ENCODE measurements at places on chromosomes 6 and 20.

- DNase-seq: no peak
These were observed 1.8 kb downstream of the TIAM2 start for GRCh38 chr6:154996841-154997311.

DNA sequence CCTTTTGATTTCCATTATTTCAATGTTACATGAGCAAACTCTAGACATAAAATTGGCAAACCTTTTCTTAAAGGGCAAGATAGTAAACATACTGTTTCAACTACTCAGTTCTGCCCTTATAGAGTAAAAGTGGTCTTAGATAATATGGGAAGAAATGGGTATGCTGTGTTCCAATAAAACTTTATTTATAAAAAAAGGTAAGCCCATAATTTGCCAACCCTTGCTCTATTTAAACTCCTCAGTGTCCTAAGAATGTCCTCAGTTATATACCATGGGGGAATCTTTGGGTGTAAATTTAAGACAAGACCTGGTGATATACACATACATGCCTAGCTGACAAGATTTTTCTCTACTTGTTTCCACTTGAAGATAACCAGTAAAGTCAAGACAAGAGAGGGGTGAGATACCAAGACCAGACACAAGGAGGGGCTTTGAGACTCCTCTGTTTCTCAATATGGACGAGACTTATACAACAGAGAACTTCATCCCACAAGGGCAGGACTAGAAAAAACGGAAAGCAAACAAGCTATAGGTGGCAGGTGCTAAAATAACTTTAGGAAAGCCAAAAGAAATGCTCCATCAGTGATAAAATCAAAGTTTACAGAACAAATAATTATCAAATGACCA is 10.5 kb downstream of the SNX3 start:
- peak; percentile 15 for DNase-seq

GRCh38 chr20:62328684-62329388 is 26.0 kb downstream of the ADRM1 start:
- no peak for DNase-seq

DNA sequence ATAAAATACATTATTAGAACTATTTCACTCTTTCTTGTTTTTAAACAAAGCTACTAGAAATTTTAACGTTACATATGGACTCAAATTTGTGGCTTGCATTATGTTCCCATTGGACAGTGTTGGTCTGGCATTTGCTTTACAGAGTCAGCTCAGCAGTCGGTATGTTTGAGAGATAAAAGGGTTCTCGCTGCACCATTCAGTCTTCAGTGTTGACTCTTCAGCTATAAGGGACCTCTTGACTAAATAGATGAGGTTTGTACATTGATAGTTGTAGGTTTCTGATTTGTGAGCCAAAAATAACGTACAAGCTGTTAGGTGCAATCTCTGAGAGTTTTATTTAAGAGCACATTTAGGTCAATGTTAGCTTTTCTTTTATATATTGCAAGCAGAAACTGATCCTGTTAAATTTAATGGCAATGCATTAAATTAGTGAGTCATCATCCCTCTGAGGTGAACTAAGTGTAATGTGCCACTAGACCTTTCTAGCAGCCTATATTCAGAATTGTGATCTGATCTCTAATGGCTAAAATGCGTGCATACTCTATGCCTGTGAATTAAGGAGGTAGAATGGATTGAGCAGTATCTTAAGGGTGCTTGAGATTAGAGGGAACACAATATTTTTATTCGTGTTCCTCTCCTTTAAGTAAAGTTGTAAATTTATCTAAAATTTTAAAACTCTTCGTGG is 485.6 kb upstream of the SYNCRIP start:
- DNase-seq: no peak

- DNase-seq: peak; percentile 65
These were observed 1.9 kb downstream of the SDC4 start for GRCh38 chr20:45346291-45346718.

- no peak for DNase-seq
These were observed 728 bp downstream of the ITPR3 start for GRCh38 chr6:33621711-33622388.

- DNase-seq: no peak
These were observed 439.4 kb downstream of the PHF3 start for GRCh38 chr6:64074981-64075380.

GRCh38 chr6:163926642-163927041 is 512.1 kb downstream of the QKI start:
- no peak for DNase-seq

- DNase-seq: no peak
These were observed 1289.3 kb upstream of the CITED2 start for GRCh38 chr6:140663772-140664171.

DNA sequence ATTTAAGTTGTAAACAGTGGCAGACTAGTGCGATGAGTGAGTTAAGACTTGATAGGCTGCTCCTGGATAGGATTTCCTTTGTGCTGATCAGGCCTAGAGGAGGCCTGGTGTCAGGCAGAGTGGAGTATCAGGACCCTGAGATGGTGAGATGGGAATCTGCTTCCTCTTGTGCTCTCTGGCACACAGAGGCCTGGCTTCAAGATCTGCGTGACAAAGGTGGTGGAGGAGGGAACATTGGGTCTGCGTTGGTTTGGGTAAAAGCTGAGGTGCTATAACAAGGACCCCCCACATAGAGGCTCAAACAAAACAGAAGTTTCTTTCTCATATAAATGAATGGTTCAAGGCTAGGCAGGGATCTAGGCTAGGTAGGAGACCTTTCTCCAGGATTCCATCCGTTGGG is 20.3 kb downstream of the SCAND1 start:
- no peak for DNase-seq

- DNase-seq: peak; percentile 7
These were observed 263.0 kb downstream of the PAX1 start for GRCh38 chr20:21968486-21968885.

DNA sequence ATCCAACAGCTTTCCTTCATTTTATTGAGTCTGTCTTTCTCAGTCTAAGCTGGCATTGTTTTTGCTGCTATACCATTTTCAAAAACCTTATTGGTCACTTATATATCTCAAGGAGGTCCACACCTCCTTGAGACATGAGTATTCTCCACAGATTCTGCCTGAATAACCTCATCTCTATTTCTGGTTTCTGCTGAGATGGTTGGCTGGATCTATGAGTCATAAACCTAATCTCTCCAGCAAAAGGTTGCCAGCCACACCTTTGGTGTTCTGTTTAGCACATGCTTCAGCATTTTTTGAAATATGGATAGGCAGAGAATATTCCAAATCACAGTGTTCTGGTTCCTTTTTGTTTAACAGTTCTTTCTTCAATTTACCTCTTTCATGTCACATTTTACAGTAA is 40.8 kb upstream of the TMEM244 start:
- peak; percentile 31 for DNase-seq

DNA sequence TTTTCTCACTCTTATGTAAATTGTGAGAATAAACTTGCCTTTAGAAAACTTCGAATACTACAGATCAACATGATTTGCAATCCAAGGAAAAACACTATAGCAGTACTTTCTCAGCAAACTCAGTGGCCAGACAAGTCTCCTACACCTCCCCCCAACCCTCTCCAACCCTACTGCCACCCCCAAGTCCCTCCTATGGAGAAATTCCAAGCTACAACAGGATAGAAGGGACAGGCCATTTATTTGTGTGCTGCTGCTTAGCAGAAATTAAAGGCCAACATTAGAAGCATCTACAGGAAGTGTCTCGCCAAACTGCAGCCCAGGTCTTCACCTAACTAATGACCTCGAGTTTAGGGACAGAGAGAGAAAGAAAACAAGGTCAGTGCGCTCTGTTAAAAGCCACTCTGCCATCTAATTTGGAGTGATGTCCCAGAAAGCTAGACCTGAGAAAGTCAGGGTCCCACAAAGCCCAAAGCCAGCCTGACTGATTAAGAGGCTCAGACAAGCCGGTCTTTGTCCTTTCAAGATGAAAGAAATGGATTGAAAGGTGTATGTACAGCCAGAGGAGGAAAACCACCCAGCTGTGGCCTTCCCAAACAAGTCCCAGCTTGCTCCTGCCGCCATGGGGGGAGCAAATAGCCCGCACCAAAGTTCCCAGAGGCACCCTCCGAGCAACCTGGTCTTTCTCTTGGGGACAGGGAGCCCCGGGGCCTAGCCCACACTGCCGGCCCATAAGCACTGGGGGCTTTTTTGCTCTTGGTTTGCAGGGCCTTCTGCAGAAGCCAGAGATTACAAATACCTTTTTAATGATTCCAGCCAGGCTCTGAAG is 3.4 kb downstream of the BMP7 start:
- DNase-seq: no peak

GRCh38 chr20:43911066-43911465 is 3.6 kb upstream of the TOX2 start:
- DNase-seq: no peak

- no peak for DNase-seq
These were observed 126.5 kb upstream of the SOX4 start for GRCh38 chr6:21467091-21467490.

DNA sequence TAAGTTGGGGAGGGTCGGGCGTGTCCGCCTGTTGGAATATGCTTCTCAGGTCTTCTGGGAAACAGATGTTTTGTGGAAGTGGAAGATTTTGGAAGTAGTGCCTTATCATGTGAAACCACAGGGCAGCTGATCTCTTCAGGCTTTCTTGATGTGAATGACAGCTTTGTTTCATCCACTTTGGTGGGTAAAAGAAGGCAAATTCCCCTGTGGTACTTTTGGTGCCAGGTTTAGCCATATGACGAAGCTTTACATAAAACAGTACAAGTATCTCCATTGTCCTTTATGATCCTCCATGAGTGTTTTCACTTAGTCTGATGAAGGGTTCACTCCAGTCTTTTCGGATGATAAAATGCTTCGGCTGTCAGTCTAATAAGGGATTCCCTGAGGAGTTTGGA is 4.6 kb downstream of the IRF4 start:
- no peak for DNase-seq

DNA sequence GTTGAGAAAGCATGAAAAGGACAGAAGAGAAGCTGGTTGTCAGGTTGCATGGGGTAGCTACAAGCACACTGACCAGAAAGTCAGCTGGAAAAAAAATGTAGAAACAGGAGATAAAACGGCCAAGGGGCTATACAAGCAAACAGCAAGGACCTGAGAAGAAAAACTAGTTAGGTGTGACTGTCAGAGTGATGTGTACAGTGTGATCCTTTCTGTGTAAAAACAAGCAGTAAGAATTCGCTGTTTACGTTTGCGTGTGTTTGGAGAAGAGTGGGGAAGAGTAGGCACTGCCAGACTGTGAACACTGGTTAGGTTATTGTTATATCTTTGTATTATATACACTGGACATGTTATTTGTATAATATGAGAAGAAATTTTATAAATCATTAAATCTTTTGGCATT is 28.1 kb downstream of the PTPN1 start:
- DNase-seq: no peak

DNA sequence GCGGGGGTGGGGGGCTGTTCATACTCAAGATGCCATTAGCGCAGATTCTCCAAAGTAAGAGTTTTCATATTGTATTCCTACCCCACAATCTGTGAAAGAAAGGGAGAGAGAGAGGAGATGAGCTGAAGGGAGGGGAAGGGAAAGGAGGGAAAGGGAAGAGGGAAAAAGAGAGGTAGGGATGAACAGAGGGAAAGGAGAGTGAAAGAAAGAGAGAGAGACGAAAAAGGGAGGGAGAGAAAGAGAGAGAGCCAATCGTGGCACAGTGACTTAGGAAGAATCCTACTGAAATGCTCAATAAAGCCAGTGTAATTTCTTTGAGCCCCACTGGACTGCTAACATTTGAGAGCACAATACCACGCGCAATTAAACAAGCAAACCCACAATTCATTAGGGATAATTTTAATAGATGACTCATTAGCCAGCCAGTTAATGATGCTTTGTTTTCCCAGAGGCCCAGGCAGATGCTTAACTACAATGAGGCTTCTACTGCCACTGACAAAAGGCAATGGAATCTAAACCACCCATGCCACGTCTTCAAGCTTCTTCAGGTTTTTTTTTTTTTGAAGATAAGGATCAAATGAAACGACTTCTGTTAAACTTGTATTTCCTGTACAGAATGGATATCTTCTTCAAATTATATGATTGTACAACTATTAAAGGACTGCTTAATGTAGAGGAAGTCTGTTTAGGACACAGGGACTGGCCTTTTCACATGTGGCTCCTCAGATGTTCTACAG is 306.8 kb downstream of the FOXC1 start:
- peak; percentile 76 for DNase-seq

DNA sequence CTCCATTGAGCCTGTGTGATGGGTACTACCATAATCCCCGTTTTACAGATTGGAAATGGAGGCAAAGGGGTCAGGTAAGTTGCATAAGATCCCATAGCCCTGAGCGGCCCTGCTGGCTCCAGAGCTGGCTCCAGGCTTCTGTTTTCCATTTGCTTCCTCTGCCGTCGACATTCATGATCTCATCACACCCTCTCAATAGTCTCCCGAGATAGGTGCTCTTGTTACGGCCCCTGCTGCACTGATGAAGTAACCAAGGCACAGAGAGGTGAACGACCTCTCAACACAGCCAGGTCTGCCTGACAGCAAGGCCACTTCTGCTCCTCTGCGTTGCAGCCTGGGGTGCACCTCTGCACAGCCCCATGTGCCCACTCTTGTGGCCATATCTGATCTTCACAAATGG is 16.9 kb downstream of the CDH22 start:
- no peak for DNase-seq

- peak; percentile 66 for DNase-seq
These were observed 1.5 kb upstream of the CITED2 start for GRCh38 chr6:139376017-139376330.

GRCh38 chr6:90003941-90004340 is 109.7 kb downstream of the GJA10 start:
- DNase-seq: peak; percentile 20

- DNase-seq: no peak
These were observed 1.9 kb downstream of the ABRACL start for GRCh38 chr6:139030228-139030963.

- DNase-seq: peak; percentile 51
These were observed 42.6 kb downstream of the UQCC2 start for GRCh38 chr6:33668914-33669313.

GRCh38 chr6:17632934-17633333 is 32.8 kb downstream of the FAM8A1 start:
- no peak for DNase-seq

DNA sequence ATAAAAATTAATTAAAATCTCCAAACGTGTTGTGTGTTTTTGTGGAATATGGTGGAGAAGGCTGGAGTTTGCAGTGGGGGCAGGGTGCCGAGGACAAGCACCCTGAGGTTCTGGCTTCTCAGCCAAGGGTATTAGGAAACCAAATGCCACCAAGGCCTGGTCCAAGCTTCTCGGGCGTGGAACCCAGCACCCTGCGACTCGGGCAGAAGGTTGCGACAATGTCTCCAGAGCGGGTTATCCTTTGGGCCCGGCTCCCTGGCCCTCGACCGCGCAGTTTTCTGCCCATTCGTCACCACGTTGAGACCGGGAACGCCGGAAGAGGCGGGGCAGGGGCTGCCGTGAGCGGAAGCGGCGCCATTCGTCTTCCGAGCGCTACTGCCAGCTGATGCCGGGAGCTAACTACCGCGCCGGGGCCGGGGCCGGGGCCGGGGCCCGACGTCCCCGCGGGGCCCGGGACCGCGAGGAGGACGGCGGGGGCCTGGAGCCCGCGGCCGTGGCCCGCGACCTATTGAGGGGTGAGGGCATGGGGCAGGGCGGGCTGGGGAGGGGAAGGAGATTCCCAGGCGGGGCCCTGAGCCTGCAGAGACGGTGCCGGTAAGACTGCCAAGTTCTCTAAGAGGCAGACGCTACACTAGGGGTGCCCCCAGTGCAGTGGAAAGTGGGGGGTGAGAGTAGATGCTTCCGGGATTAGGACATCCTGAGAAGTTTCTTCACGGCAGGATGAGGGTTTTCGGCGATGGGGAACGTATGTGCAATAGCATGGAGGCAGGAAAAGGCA is at the start of gene RRP36:
TSS of gene RRP36 (plus strand) at position 354 of the 778 bp plus-strand sequence. CDS start at position 386, 32 bp downstream.
- peak; percentile 83 for DNase-seq

- no peak for DNase-seq
These were observed 162.6 kb downstream of the BCKDHB start for GRCh38 chr6:80268865-80269730.
